Substantia nigra (tissue), 51 donors: ENCODE measurements at places on chromosomes 12 and 14.

- no peak for DNase-seq
Observed at GRCh38 chr14:101239065-101239464, 322.2 kb upstream of the DIO3 start.

DNA sequence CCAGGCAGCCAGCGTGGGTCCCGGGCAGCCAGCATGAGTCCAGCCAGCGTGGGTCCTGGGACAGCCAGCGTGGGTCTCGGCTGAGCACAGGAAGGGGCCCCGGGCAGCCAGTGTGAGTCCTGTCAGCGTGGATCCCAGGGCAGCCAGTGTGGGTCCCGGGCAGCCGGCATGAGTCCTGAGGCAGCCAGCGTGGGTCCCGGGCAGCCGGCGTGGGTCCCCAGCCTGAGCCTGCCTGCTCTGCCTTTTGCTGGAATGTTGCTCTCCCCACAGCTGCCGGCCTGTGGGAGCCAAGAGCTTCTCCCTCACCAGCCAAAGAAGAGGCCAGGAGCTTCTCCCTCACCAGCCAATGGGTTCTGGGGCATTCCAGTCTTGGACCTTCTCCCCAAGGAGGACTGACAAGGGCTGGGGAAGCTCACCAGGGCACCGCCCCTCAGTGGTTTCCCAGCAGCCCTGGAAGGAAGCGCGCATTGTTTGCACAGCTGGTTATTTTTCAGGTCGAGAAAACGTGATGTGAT, 15.0 kb upstream of the RFLNA start:
- no peak for DNase-seq

DNA sequence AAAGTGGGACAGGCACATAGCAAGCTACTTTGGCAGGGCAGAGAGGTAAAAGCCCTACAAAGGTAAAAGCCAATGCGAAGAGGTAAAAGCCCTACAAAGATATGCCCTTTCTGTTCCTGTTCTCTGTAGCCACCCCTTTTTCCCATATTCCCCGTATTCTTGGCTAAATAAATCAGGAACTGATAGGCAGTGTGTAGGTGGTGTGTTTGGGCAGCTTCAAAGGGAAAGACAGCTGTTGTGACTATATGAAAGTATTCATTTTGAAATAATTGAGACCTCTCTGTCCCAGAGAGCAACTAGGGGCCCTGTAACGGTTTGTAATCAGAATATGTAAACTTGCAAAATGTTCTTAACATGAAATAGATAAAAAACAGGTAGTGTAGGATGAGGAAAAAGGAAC, 11.3 kb upstream of the SLC41A2 start:
- DNase-seq, result no peak

GRCh38 chr14:92513966-92514843, 624 bp downstream of the RIN3 start:
- DNase-seq, result no peak

DNA sequence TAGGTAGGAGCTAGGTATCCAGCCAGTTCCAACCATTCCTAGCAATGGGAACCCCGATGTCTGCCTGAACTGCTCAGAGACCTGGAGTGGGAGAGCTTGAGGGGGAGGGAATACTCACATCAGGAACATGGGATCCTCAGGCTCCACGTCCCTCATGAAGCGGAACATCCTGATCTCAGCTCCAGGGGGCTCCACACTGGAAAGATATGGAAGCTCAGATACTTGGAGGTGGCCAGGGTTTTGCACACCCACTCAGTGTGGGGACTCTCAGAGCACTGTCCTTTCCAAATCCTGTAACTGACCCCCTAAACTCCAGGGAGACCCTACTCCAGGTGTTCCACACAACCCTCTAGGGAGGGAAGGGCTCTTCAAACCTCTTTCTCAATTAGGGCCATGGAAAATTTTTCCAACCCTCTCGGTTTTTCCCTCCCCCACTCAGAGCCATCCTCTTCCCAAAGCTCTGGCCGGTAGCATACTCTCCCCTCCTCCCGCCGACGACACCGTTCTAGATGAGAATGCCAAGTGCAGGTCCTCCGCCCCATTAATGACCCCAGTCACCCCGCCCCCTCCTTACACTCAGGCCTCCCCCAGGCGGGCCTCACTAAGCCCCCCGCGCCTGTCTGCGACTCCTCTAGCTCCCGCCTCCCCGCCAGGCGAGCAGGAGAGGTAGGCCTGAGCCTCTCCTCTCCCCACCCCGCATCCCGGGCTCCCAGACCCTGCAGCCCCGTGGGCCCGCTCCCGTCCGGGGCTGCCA, 597 bp downstream of the MLF2 start:
- no peak for DNase-seq

GRCh38 chr12:76455582-76456345, 103.8 kb downstream of the OSBPL8 start:
- DNase-seq, result no peak

DNA sequence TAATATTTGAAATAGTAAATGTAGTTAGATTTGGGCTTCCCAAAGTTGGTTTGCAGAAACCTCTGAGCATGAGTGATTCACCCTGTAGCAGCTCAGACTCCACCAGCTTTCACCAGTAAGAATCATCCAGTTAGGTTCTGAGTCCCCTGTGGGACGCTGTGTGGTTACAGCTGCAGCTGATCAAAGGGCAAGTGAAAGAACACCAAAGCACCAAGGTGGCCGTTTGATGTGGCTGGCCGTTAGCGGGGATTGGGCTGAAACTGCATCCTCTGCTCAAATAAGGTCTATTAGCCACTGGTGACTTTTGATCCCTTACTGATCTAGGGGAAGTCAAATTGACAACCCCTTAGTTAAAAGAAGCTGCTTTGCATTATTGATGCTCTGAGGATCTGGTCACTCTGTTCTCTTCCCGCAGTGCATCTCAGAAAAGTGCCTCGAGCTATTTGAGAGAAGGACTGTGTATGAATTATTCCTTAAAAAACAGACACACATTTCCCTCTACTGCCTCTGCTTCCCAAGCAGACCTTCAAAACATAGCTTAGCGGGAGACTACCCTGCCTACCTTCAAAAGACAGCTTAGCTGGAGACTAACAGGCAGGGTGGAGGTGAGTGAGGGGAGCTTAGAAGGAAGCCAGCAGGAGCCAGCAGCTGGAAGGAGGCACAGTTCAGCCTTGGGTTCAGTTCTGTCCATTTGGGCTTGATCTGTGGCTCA, 3.7 kb downstream of the ABHD12B start:
- DNase-seq, result no peak

- DNase-seq, result no peak
Observed at GRCh38 chr12:55925870-55926737, 1.6 kb downstream of the PYM1 start.

- DNase-seq, result peak; percentile 54
Observed at GRCh38 chr14:81219759-81220579, 790 bp downstream of the GTF2A1 start.

DNA sequence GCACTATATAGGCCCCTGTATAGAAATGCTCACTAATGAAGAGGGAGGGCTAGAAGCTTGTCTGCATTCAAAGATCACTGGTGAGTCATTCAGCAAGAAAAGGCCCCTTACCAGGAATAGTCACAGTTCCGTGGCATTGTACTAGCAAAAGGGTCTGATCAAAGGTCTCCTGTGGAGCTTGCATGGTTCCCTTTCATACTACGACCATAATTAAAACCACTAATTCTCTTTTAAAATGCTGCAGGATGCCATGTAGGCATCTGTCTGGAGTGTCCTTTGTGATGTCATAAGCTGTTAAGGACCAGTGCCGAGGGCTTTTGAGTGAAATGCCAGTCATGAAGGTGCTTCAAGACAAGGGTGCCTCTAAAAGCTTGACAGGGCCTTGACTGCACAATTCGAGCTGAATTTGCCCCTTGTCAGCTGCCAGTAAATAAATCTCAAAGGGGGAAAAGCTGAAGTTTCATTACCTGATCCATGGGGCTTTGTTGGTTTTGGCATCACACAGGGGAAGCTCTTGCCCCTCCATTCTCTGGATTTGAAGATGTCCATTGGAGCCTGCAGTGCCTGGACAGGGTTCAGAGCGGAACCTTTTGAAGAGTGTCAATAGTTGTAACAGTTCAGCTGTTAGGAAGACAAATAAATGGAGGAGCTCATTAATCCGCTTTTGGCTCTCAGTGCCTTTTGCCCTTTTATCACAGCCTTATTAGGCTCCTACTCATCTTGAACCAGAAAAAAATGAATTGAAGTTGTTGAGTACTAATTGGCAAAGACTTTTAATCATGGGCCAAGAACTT, 69.1 kb downstream of the TMEM260 start:
- no peak for DNase-seq

DNA sequence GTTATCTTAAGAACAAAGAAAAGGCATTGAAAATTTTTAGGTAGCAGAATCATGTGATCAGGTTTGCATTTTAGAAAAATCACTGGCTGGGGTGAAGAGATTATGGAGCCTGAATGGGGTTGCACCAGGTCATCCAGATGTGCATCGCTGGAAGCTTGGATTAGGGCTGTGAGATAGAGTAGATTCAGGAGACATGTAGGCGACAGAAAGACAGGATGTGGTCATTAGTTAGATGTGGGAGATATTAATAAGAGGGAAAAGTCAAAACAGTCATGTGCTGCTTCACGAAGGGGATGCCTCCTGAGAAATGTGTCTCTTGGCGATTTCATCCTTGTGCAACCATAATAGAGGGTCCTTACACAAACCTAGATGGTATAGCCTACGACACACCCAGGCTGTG, 25.1 kb downstream of the TEAD4 start:
- no peak for DNase-seq

- DNase-seq, result no peak
Observed at GRCh38 chr12:1798641-1799020, 21.7 kb upstream of the LRTM2 start.

DNA sequence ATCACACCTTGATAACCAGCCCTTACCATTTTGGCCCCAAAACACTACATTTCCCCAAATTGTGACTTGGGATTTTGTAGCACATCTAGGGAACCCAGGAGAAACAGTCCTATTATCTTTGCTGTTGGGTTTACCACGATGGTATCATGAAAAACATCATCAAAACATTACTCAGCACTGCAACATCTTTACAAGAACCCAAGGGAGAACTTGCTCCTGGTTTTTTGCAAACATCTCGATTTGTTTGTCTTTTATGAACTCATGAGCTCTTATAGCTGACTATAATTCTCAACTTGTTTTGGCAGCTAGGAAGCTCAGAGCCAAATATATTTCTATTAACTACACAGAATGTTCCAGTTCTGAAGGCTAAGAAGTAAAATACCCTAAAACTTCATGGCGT, 65.7 kb downstream of the TBX5 start:
- no peak for DNase-seq

DNA sequence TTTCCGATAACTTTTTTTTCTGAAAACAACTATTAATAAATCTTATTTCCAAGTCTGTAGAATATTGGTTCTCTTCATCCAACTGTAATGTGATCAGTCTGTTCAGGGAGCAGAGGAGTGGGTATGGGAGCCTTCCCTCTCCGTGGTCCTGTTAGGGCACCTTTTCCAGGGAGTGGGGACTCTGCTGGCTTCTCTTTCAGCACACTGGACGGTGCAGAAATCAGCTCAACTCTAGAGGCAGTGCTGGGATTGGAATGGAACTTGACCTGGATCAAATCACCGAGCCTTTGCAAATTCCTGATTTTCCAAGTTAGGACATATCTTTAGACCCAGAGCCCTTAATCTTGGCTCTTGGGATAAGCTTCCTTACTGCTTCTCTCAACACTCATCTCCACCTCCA, 630.4 kb downstream of the DIO2 start:
- DNase-seq, result no peak

- DNase-seq, result no peak
Observed at GRCh38 chr14:70183991-70184390, 4.8 kb downstream of the SLC8A3 start.

- DNase-seq, result no peak
Observed at GRCh38 chr12:38159591-38160317, 156.8 kb upstream of the ALG10B start.

DNA sequence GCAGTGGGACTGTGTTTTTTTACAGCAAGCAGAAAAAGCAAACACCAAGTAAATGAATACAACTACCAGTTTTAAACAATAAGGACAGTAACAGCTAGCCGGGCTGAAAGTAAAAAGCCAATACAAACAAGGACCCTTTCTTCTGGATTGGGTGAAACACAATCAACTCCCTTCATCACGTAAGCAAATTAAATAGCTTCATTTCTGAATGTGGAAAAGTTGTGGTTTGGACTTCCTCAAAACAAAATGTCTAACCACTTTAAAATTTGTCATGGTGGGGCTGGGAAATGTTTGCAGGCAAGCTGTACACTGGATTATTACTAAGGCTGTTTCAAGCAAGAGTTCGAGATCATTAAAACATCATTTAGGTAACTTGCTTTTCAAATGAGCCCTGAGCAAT, 47.4 kb downstream of the TCHP start:
- DNase-seq, result no peak

DNA sequence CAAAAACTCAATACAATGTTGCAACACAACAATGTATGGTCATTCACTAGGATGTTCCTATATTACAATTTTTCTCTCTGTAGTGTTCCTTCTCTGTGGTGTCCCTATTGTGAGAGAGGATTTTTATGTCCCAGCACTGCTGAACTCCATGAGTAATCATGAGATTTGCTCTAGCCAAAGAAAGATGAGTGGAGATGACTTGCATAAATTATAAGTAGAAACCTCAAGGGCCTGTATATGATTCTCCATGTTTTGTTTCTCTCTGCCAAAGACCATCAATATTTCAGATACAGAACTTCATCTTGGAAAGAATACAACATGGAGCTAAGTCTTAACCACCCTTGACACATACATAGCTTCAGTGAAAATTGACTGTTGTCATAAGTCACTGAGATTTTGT, 579.1 kb downstream of the TMTC2 start:
- no peak for DNase-seq

GRCh38 chr12:22361785-22362184, 27.3 kb upstream of the ST8SIA1 start:
- DNase-seq, result no peak

DNA sequence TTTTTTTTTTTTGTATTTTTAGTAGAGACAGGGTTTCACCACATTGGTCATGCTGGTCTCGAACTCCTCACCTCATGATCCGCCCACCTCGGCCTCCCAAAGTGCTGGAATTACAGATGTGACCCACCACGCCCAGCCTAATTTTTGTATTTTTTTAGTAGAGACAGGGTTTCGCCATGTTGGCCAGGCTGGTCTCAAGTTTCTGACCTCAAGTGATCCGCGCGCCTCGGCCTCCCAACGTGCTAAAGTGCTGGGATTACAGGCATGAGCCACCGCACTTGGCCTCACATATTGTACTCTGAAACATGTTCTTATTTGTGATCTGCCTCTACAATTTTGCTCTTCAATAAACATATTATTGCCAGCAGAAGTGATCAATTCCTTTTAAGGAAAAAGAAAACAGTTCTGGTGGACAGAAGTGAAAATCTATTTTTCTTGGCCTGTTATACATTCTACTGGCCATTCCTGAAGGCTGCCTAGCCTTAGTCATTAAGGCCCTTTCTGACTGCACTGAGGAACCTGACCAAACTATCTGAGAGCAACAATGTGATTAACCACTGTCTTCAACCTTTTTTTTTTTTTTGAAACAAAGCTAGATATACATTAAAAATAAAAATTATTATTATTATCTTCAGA, 36.1 kb downstream of the SNX6 start:
- DNase-seq, result no peak

GRCh38 chr14:92677087-92677668, 71.2 kb downstream of the LGMN start:
- peak; percentile 22 for DNase-seq

DNA sequence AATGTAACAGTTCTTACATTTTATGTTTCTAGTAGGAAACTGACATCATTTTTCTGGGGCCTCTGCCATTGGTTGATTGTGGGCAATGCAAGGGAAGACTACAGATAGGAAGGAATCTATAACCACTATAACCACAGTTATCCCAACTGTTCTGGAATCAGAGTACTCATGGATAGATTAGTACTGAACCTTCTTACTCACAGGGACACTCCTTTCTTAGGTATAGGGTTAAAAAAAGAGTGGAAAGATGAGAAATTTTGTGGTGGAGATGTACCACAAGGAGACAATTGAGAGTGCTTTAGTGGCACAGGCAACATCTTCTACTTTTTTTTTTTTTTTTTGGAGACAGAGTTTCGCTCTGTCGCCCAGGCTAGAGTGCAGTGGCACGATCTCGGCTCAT, 21.0 kb downstream of the TMEM116 start:
- no peak for DNase-seq
